Stimulated activated CD8-positive, alpha-beta memory T cell treated with anti-CD3 and anti-CD28 coated beads, Interleukin-7, amount 100 ng/mL, for 4 hours (primary cell): ENCODE measurements at places on chromosomes 16 and 17.
A peak's percentile ranks its signal among the peaks of the same experiment; 100 is the strongest.

DNA sequence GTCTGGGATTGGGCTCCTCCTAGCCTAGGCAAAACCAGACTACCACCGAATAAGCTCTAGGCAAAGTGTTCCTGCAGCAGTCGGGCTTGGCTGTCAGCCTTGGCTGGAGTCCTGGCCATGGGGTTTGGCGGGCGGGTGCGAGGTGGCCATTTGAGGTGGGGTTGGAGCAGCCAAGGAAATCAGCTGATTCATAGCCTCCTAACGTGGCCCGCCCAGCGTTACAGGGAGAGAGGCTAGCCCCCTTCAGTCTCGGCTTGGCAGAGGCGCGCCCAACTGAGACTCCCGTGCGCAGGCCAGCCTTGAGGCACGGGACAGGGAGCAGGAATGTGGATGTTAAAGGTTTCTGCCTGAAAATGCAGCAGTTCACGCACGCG lies 1.9 kb downstream of the PMP22 start:
- no peak for DNase-seq

DNA sequence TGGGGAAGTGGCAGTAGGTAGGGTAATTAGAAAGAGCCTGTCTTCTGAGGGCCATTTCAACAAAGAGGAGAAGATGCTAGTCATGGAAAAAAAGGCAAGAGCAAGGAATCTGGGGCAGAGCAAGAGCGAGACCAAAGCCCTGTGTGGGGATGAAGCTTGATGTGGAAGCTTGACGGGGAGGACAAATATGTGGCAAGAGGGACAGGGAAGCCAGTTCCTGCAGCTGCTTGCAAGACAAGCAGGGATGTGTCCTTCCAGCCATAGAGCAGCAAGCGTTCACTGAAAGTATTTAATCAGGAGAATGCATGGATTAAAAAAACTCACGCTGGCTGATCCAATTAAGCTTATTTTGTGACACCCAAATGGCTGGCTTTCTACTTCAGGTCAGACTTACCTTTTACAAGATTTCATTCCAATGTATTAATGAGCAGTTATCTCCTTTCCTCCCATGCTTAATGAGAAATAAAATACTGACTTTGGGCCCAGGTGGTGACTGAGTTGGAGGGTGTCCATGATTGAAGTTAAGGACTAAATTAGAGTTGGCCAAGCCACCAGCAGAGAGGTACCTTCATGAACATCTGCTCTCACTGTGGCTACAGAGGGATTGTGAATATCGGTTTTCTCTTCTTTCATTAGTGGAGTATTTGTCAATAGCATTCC lies 76.8 kb downstream of the ABCA8 start:
- DNase-seq, result no peak

DNA sequence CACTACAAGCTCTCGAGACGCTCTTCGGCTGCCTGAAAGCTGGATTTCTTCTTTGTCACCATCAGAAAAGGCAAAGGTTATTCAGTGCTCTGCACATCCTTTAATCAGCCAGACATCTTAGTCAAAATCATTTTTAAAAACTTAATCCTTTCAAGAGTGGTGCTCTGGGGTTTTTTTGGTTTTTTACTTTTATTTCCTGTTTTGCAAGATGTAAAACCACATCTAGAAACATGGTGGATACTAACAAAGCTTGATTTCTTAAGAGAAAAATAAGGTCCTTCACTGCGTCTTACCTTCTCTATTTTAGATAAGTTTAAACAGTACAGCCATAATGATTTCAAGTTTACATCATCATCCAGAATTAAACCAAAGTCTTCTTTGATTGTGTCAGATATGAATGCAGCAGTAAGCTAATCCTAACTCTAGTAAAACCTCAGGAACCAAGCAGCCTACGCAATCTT lies 6.3 kb downstream of the ANKRD11 start:
- no peak for DNase-seq

- DNase-seq, result no peak
Observed at GRCh38 chr16:1066584-1067172, 5.9 kb upstream of the SSTR5 start.

DNA sequence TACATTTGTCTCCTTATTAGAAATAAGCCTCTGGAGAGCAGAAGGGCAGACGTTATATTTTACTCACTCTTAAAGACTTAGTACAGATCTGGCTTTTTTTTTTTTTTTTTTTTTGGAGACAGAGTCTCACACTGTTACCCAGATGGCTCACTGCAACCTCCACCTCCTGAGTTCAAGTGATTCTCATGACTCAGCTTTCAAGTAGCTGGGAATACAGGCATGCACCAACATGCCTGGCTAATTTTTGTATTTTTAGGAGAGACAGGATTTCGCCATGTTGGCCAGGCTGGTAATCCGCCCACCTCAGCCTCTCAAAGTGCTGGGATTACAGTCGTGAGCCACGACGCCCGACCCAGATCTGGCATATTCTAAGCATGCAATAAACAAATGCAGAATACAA lies 36.4 kb upstream of the TMEM97 start:
- no peak for DNase-seq

GRCh38 chr17:45022655-45023339 lies 28.6 kb downstream of the DCAKD start:
- DNase-seq, result no peak

DNA sequence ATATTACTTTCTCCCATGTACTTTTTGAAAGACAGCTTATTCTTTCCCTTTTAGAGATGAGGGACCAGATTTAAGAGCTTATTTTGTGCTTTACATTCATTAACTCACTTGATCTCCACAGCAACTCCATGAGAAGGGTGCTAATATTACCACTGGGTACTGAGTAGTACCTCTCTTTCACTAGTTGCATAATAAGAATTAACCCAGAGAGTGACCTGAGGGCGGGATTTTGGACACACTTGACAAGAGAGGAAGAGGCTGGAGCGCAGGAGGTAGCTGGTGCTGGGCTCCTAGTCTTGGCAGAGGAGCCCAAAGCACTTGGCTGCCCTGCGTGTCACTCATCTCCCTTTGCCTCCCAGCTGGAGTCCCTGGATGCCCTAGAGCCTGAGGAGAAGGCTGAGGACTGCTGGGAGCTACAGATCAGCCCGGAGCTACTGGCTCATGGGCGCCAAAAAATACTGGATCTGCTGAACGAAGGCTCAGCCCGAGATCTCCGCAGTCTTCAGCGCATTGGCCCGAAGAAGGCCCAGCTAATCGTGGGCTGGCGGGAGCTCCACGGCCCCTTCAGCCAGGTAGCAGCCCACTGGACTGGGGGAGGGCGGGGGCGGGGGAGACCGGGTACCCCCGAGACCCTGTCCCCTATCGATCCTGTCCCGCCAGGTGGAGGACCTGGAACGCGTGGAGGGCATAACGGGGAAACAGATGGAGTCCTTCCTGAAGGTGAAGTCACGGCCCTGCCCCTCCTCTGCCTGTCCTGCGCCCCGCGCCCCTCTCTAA lies 1.7 kb upstream of the MAZ start:
- DNase-seq, result no peak

- DNase-seq, result no peak
Observed at GRCh38 chr17:26773189-26774188, 520.4 kb upstream of the WSB1 start.

DNA sequence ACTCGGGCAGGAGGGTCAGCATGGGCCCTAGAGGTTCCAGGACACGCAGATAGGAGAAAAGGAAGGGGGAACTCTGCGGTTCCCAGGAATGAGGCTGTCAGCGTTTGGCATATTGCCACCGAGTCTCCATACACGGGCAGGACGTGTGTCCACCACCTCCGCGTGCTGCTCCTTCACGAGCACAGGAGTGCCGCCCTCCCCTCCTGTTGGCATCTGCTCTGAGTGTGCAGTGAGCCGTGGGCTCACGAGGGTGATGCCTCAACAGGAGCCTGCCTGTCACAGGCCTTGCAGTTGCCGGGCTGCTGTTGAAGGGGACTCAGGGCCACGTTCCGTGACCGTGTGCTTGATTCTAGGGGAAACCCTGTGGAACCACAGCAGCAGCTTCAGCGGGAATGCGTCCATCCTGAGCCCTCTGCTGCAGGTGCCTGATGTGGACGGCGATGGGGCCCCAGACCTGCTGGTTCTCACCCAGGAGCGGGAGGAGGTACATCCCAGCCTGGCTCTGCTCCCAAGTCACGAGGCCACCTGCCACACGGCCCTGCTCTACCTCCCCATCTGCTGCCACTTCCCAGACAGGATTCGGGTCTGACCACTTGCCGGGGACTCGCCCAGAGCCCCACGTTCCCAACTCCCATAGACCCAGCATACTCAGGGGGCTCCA lies 14.6 kb downstream of the RGS11 start:
- DNase-seq, result no peak

GRCh38 chr16:52089476-52089875 lies 457.5 kb downstream of the TOX3 start:
- no peak for DNase-seq

- DNase-seq, result peak; percentile 40
Observed at GRCh38 chr17:80261159-80261894, 675 bp downstream of the RNF213 start.

DNA sequence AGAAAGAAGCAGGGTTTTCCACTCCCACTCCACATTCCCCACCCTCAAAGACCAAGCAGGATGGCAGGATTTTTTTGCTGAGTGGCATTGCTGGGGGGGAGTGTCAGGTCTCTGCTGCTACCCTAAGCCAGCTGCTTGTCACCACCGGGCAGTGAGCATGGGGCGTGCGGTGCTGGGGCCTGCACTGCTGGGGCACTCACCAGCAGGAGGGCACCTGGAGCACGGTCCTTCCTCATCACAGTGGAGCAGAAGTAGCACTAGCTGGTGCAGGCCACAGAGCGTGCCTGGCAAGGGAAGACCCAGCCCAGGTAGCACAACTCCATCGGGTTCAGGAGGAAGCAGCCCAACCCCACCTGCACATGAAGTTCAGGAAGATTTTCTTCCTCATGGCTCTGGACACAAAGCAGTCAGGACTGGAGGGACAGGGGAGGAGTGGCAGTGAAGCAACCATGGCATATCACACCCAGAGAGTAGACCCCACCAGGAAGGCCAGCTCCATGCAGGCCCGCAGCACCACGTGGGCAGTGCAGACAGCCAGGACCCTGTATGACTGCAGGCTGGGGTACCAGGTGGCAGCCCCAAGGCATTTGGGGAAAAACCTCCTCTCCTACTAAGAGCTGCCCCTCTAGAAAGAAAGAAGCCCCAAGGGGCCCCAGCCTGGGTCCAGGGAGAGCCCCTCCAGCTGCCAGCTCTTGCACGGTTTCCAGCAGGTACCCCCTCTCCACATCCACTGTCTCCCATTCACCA lies 16.7 kb upstream of the MYO18A start:
- no peak for DNase-seq

DNA sequence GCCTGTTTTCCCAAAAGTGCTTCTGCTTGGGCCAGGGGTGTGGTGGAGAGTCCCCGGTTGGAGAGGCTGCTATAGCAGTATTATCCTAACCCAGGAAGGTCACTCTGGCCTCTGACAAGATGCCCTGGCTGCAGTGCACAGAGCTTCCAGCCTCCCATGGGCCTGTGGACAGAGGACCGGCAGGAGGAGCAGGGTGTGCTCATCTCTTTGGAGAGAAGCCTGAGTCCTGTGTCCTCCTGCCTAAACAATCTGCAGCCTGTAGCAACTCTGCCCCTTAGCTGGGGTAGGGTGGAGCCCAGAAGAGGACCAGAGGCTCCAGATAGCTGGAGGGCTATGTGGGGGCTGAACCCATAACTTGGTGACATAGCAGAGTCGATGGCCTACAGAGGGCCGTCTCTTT lies 78.0 kb downstream of the MPRIP start:
- no peak for DNase-seq

DNA sequence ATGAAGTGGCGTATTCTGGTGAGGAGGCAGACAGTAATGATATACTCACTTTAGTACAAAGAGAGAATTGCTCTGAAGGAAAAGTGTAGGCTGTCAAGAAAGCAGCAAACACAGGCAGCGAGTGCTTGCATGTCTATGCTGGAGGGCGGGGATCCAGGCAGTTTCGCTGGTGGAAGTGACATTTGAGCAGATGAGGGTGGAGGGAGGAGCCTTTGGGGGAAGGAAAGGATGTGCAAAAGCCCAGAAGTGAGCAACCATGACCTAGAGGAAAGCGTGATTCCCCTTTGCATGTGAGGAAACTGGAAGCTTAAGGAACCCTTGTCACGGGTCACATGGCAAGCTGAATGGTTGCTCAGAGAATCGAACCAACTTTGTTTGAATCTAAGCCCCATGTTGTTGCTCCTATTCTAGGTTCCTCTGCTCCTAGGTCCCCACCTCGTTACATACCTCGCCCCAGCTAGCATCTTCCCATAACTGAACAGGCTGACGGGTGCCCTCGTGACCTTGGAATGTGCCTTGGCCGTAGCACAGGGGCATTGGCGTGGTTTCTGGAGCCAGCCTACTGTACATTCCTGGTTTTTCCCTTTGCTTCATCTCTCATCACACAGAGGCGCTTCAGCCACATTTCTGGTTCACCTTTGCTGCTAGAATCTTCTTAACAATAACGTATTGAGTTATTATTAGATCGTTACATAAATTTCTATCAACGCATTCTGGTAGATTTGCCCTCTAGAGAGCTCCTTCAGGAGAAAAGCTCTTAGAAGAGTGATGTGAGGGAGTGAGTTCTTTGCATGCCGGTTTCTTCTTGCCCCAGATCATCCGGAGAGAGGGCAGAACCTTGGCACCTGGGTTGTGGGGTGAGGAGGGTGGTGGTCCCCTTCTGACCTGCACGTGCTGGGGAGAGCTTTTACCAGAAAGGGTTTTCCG lies 191.8 kb downstream of the SNX29 start:
- DNase-seq, result no peak

- DNase-seq, result no peak
Observed at GRCh38 chr16:17598968-17599367, 128.2 kb upstream of the XYLT1 start.

DNA sequence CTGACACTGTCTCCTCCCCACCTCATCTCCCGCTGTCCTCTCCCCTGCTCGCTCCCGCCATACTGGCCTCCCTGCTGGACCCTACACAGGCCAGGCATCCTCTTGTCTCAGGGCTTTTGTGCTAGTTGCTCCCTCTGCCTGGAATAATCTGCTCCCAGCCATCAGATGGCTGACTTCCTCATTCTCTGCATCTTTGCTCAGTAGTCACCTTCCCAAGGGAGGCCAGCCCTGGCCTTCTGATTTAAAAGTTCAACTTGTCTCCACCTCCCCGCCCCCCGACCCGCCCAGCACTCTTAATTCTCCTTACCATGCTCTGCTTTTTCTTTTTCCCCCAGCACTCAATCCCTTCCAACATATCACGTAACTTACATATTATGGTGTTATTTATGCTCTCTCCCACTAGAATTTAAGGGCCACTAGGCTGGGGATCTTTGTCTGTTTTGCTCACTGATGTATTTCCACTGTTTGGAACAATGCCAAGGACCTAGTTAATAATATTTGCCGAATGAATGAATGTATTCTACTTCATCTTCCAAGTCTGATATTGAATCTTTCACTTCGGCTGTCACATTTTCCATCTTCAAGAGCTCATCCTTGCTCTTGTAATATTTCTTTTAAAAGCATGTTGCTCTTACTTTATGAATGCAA lies 178.3 kb downstream of the CDK5R1 start:
- DNase-seq, result no peak

GRCh38 chr17:40058186-40058784 lies 4.1 kb upstream of the MED24 start:
- no peak for DNase-seq

GRCh38 chr17:79666111-79666510 lies 55.3 kb upstream of the RBFOX3 start:
- DNase-seq, result no peak
